Stimulated activated CD4-positive, alpha-beta T cell treated with anti-CD3 and anti-CD28 coated beads, TNF-alpha, amount 100 ng/mL, for 48 hours (primary cell): ENCODE measurements at places on chromosomes 2 and 18.

GRCh38 chr2:60028849-60029565 is 524.4 kb downstream of the BCL11A start:
- DNase-seq: no peak

DNA sequence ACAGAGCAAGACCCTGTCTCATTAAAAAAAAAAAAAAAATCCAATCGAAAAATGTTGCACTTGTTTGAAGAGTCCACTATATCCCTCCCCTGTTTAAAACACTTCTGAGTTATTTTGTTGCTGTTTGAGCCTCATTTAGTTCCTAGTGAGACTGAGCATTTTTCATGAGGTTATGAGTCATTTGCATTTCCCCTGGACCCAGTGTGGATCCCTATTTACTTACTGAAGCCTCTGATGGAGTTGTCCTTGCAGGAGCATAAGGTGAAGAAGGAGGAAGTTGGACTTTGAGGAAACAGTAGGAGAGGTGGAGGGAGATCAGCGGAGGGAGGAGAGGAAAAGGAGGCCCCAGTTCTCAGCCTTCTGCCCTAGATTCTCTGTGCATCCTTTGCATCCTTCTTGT is 5.1 kb downstream of the CXCR1 start:
- DNase-seq: no peak

DNA sequence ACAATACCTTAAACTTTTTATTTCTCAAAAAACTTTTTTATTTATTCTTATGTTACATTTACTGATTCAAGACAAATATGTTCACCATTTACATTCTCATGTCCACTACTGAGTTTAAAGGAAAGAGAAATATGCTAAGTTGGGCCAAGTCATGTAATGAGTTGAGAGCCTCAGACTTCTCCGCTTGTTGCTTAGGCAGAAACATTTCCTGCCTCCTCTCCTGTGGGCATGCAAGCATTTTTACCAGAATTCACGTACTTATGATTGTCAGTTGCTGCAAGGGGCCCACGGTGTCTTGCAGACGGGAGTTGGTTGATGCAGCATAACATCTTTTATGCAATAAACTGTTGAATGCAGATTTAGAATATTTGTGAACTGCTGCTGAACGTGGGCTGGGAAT is 51.8 kb downstream of the MYO1B start:
- no peak for DNase-seq

GRCh38 chr2:232458051-232458660 is 2.2 kb downstream of the ALPI start:
- DNase-seq: no peak

GRCh38 chr18:59470561-59471121 is 111.6 kb upstream of the LMAN1 start:
- no peak for DNase-seq

GRCh38 chr2:54558188-54559005 is 102.3 kb downstream of the SPTBN1 start:
- DNase-seq: peak; percentile 51

- DNase-seq: no peak
Measured at GRCh38 chr18:6249170-6249569, 165.5 kb downstream of the L3MBTL4 start.

- DNase-seq: no peak
Measured at GRCh38 chr2:241984271-241984655, 114.7 kb downstream of the RTP5 start.

DNA sequence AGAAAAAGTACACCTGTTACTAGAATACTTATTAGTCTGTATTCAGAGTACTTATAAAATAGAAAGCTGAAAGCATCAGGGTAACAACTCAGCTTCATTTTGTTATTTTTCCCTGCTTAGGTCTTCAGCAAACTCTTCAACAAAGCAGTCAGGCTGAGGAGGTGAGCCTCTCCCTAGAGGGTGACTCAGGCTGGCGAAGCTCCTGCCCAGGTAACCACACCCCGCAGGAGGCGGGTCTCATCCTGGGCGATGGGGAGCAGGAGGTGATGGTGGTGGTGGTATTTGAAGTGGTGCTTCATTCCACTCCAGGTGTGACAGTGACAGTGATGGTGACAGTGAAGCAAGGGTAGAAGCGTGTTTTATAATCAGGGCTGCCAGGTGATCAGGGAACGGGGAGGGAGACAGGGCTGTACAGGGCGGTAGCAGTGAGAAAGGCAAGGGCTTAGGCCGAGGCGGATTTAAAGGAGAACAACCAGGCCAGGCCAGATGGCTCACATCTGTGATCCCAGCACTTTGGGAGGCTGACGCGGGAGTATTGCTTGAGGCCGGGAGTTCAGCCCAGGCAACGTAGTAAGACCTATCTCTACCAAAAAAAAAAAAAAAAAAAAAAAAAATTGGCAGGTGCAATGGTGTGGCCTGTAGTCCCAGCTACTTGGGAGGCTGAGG is 127.1 kb downstream of the SOCS6 start:
- no peak for DNase-seq

DNA sequence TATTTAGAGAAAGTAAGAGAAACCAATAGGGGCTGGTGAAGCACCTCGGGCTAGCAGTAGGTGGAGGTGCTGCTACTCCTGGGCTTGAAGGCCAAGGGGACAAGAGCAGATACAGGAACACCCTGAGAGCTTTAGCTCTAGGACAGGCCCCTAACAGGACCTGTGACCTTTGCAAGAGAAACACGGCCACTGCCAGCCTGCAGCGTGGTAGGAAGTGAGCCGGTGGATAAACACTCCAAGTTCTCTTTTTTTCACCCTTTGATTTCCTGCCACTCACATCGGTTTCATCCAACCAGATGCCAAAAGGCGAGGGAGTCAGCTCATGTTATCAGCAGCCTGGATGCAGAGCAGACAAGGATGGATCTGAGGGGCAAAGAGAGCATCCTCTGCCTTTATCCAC is 66.8 kb upstream of the SPRED2 start:
- no peak for DNase-seq

- DNase-seq: no peak
Measured at GRCh38 chr18:6650747-6651146, 78.8 kb upstream of the ARHGAP28 start.

DNA sequence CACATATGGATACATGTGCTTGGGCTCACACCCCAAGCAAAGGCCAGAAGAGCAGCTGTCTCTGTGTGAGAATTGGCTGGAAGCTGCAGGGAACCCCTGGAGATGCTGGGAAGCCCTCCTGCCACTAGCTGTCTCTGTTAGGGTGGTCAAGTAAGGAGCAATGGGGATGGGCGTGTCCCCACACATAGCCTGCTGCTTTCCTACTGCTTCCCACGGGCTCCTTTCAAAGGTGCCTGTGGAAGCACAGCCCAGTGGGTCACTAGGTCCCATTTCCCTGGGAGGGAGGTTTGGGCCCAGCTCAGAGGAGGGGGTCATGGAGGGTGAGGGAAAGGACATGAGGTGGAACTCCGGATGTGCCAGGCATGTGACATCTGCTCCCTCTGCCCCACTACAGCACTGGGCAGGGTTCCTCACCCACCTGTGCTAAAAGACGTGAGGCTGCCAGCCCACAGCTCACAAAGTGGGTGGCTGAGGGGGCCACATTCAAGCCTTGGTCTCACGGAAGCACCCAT is 24.4 kb upstream of the MAL start:
- DNase-seq: no peak

DNA sequence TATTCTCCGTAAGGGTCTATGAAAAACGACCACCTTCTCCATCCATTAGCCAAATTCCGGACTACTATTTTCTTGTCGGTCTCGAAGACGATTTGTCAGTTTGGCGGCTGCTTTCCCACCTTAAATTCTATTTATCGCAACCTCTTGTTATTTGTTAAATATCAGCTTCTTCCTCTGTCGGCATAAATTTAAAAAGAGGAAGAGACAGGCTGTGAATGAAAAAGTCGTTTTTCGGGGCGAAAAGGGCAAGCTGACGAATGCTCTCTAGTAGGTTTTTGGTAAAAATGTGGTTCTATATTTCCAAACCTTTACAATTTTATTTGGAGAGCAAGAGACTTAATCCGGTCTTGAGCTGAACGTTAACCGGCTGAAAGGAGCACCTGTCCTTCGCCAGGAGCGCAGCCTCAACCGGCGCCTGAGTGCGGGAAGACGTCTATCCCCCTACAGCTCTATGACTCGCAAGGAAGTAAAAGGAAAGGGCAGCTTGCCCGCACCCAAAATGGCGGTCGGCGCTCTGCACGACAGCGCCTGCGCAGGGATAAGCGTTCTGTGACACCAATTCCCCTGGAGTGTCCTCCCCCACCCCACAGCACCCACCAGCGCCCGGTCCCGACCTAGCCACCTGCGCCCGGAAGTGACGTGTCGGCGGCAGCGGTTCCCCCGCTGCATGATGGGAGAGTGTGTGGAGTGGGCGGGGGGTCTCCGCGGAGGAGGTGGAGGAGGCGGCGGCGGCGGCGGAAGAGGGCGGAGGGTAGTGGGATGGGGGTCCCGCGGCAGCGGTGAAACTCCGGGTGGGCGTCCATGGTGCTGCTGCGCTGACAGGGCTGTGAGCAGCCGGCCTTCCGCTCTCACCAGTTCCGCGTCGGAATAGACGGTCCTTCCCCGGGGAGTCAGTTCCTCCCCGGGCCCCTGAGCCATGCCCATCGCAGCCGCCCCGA is at the start of gene AFTPH:
Gene AFTPH, plus strand, starts transcription at position 663 of the 938 bp plus-strand sequence. CDS start 27,147 bp downstream, outside the sequence.
- peak; percentile 98 for DNase-seq

DNA sequence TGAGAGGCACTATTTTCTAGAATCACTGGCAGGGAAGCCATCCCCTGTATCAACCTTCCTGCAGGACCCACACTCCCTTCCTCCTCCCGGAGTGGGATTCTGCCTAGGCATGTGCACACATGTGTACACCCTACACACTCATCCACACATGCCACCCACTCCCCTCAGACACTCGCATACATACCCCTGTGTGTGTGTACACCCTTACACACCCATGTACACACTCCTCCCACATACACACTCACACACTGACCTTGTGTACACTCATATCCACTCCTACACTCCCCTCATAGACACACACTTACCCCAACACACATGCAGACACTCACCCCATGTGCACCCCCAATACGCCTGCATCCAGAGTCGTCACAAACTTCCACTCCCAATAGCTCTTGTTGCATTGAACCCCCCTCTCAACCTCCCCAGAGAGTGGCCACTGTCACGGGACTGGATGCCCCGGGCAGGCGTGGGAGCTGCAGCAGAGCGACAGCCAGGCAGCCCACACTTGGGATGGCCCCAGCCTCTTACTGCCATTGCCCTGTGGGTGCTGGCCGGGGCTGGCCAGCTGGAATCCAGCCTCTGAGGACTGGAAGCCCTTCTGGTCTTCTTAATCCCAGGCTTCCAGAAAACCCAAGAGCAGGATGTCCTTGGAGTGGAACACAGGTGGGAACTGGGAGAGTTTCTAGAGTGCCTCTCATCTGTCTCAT is 251.0 kb downstream of the LOXHD1 start:
- no peak for DNase-seq

DNA sequence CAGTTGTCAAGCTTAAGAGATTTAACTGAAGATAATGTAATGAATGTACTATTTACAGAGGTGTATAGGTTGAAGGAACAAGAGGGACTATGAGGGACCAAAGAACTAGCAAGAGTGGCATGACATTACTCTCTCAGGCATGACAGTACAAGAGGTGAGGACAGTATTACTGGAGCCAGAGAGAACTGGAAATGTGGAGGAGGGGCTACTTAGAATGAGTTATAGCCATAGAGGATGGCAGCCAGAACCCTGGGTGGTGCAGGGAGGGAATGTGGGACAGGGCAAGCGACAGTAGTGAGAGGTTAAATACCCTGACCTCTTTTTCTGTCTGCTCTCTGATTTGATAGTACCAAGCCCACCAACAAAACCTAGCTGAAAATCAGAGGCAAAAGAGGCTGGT is 122.6 kb upstream of the UGP2 start:
- DNase-seq: no peak

- no peak for DNase-seq
Measured at GRCh38 chr18:9708057-9708433, at the start of gene RAB31. RAB31 (plus strand) TSS chr18:9708301; CDS start chr18:9708406, 105 bp downstream.

DNA sequence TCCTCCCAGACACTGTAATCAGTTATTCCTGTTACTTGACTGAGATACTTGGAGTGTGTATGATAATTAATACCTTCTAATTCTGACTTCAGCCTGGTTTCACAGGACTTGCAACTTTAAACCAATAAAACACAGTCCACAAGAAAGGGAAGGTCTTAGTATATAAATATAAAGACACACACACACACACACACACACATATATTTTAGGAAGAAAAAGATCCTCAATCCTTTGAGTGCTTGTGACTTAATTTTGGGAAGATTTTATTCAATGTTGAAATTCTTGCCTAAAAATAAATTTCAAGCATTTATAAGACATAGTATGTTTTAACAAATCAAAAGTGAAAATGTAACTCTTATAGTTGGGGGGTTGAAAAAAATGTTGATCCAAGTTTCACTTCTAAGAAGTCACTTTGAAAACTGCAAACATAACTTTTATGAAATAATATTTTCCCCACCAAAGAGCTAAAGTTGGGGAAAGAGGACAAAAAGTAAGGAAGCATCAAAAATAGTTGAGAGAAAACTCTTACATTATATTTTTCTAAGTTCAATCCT is 824 bp upstream of the VPS54 start:
- no peak for DNase-seq

- no peak for DNase-seq
Measured at GRCh38 chr18:24068945-24069693, 54.6 kb downstream of the TTC39C start.

DNA sequence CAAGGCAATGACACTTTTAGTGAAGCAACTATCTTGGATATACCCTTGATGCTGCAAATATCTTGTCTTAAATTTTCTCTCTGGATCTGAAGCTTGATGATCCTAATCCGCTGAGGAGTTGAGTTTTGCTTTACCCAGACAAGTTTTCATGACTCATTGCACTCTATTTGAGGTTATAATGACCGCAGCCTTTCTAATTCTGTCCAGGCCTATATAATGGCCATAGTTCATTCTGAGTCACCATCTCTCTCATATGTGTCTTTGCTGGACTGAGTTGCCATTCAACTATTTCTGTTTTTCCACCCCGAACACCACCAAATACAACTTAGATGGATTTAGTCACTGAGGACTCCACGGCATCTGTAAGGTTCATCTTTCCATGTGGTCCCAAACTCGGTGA is 802.1 kb upstream of the FAM98A start:
- no peak for DNase-seq

- DNase-seq: no peak
Measured at GRCh38 chr2:61367177-61367576, 103.7 kb downstream of the USP34 start.

DNA sequence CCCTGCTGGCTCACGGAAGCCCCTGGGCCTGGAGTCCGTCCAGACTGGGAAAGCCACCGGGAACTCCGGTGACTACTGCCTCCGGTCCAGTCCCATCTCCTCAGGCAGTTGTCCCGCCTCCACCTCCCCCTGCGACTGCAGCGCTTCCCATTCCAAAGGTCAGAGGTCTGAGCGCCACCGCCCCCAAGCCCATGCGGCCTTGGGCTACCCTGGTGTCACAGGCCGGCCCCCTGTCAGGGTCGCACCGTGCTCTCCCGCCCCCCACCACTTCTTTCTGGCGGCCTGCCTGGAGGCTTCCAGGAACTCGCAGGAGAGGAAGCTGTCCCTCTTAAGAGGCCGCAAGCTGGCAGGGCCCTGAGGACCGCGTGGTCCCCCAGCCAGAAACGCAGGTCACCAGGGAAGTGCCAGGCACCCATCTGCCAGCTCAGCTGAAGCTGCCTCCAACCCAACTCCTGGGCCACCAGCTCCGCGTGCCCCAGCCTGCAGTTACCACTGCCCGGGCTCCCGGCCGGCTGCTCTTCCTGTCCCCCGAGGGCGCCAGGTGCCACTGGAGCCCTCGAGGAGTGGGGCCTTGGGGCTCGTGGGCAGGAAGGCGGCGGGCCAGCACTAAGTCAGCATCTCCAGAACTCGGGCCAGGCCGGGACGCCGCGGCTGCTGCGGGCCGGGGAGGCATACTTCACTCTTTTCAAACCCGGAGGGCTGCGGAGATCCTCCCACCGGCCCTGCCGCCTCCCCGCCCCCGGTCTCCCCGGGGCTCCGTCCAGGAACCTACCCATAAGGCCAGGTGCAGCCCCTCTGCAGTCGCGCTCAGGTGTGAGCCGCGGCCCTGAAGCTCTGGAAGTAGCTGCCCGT is 83.3 kb upstream of the POMC start:
- no peak for DNase-seq
